ENCODE measurements at places on chromosomes 2 and 18.

DNA sequence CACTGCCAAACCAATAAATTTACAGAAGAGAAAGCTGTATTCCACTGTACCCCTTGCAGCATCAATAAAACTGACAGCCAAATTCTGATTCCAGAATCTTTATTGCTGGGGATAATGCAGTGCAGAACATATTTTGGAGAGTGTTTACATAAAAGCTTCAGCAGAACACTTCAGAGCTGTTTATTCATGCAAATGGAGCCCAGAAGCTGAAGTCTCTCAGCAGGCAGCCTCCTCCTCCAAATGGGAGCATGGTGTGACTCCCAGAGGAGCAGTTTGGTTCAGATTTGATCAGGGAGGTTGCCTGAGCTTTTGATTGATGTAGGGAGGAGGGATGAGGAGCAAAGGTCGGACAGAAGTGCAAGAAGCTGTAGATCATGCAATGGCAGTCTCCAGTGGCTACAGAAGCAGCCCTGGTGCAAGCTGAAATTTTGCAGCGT is 22.4 kb downstream of the LHCGR start:
- DNase-seq, result no peak

DNA sequence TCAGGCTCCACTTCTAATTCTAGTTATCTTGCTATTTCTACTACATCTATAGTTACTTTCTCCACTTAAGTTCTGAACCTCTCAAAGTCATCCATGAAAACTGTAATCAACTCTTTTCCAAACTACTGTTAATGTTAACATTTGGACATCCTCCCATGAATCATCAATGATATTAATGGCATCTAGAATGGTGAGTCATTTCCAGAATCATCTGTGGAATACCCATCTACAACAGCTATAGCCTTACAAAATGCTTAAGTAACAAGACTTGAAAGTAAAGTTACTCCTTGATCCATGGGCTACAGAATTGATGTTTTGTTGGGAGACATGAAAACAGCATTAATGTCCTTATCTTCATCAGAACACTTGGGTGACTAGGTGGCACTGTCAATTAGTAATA is 35.4 kb downstream of the BARD1 start:
- DNase-seq, result no peak

GRCh38 chr2:23492921-23493320 is 107.9 kb downstream of the KLHL29 start:
- peak; percentile 98 for DNase-seq

DNA sequence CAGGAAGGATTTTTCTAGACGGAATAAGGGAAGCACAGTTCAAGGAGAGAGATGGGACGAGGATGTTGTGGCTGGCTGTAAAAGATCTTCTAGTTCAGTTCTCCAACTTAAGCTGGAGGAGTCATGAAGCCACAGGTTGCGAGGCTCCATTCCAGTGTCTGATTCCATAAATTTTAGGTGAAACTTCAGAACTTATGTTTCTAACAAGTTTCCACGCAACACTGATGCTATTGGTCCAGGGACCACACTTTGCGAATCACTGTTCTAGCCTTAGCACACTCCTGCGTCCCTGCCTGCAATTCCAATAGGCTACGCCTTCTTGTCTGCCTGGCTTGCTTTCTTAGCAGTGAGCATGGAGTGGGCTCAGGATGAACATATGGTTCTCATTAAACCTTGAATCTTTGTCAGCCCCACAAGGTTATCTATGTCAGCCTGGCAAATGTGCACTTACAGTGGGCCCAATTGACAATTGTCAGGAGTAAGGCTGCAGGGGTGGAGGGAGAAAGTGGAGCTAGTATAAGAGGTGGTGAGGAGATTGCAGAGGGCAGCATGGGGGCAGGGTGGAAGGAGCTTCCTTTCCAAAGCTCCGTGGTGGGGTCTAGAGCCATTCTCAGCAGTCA is 438.1 kb upstream of the ST6GAL2 start:
- DNase-seq, result no peak

- DNase-seq, result no peak
Measured at GRCh38 chr2:239020541-239021041, 172.7 kb downstream of the TWIST2 start.

GRCh38 chr2:73035899-73036711 is 35.4 kb downstream of the SFXN5 start:
- no peak for DNase-seq

GRCh38 chr2:74387346-74387745 is 7.2 kb upstream of the DCTN1 start:
- DNase-seq, result no peak

- no peak for DNase-seq
Measured at GRCh38 chr18:35073186-35074105, 32.2 kb downstream of the MAPRE2 start.

DNA sequence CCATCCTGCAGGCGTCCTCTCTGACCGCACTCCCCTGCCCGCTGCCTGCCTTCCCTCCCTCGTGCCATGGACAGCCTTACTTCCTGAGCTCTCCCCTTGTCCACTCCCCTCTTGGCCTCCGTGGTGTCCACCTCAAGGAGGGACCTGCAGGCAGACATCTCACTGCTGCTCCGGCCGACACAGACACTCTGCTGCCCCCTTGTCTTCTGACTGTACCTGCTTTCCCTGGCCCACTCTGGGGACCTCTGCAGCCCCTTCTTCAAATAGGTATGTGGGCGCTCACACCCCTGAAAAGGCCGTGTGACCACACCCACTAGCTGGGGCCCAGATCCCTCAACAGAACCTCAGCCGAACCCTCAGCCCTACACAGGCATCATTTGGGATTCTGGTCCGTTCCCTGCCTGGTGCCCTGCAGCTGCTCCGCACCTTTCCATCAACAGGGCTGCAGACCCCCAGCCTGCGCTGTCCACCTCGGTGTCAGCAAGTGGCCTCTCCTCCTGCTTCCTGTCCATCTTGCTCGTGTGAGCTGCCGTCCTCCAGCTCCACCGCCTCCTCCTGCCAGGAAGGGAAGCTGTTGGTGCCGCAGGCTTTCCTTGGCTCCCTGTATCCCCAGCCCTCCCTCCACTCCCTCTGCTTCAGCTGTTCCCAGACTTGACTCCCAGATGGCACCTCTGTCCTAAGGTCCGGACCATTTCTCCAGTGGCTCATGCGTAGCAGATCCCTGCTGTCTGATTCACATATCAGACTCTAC is 94.1 kb downstream of the KLHL29 start:
- peak; percentile 27 for DNase-seq

DNA sequence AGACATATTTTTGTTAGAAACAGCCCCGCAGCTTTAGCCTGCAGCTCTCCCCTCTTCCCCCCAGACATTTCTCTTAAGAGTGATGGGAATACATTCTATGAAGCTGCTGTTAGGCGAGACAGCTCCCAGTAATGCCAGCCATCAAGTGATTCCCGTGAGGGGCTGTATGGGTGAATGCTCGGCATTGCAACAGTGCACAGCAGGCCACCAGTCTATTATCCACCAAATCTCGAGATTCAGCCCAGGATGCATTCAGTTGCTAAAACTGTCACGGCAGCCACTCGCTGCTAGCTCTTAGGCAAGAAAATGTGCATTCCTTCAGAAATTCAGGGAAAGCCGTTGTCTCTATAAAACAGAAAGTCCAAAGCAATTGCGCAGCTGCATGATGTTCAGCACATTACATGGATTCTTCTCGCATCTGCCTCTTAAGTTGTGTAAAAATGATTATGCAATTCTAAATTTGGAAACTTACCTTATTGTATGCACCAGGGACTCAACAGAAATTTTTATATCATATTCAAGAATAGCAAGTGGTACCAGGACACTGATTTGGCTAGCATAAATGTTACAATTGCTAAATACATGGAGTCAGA is 211.3 kb upstream of the ARL4C start:
- DNase-seq, result no peak

DNA sequence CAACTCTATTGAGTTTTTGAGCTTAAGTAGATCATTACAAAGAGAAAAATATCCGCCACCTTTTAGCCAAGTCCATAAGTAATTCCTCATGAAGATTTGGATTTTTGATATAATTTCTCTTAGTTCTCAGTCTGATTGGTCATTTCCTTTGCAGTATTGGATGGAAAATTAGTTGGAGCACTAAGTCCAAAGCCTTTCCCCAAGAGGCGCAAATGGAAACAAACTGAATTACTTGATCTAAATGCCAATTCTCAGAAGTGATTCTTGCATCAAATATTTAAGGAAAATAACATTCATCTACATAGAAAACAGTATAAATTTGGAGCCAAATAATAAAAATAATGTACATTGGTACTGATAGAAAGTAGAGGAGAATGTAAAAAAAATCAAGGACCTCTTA is 115.6 kb downstream of the CACNB4 start:
- no peak for DNase-seq

GRCh38 chr18:78722929-78723710 is 256.5 kb upstream of the SALL3 start:
- DNase-seq, result no peak

DNA sequence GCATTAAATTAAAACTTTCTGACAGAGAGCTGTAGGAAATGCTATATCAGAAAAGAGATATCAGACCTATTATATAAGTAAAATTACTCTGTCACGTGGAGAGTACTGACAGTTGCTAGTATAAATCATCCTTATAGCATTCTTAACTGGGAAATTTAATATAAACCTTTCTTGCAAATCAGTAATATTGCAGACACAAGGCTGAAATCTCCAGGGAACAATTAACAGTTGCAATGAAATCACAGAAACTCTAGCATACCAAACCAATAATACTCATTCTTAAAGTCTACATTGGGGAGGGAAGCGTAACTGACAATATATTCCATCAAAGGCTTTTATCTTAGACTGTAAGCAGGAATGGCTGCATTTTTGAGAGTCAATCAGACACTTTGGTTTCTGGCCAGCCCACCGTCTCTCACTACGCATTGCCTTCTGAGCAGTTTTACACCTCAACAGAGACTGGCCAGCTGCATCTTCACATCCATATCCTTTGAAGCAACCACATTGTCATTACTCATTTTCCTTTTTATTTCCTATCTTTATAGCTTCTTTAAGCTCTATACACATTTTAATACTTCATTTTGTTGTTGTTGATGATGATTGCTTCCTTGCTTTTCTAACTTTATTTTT is 536.0 kb upstream of the CDH2 start:
- no peak for DNase-seq

- no peak for DNase-seq
Measured at GRCh38 chr2:128752691-128753263, 434.1 kb upstream of the HS6ST1 start.

- no peak for DNase-seq
Measured at GRCh38 chr2:72278046-72278445, 130.4 kb upstream of the CYP26B1 start.

DNA sequence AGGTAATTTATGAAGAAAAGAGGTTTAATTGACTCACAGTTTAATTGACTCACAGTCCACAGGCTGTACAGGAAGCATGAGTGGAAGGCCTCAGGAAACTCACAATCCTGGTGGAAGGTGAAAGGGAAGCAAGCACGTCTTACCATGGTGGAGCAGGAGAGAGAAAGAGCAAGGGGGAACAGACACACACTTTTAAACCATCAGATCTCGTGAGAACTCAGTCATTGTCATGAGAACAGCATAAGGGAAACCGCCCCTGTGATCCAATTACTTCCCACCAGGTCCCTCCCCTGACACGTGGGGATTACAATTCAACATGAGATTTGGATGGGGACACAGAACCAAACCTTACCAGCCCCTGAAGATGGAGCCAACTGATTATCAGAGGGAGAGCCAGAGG is 11.2 kb upstream of the PUM2 start:
- no peak for DNase-seq

DNA sequence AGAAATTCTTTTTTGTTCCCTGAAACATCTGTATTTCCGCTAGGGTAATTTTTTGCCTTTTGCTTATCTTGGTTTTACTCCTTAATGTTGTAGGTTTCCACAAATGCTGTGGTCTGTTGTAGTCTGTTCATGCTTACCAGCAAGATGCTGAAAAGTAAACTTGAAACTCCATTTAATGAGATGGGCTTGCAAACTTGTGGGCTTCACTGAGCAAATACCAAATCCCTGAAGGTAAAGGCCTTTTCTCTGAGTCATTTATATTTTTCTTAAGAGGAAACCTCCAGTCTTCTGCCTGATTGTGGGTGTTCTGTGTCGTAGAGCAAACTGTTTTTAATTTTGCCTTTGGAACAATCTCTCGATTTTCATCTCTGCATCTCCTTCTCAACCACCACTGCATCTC is 9.3 kb downstream of the SP140 start:
- DNase-seq, result no peak

DNA sequence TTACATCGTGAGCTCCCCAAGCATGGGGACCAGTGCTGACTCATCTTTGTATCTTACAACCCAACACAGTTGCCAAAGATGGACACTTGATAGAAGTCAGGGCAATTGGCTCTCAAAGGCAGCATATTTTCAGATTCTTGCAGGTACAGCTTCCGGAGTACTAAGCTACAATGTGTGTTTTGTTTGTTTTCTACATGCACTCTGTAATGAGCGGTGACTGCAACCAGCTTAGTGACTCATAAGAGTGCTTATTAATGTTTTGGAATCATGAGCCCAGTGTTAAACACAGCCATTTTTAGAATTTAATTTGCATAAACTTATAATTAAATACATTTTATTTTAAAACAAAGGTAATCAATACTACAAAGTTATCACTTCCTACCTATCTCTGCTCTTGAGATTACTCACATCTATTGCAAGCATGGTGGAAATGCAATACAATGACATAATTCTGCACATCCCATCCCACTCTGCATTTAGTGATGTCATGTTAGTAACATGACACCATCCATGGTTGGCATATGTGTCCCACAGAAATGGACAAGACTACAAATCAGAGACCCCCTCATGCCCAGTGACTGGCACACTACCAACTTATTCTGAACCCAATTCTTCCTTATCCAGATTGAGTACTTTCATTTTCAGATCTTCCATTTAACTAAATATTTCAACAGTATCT is 399.8 kb upstream of the ST6GAL2 start:
- no peak for DNase-seq

GRCh38 chr2:28664120-28664842 is 87.3 kb upstream of the PPP1CB start:
- no peak for DNase-seq

DNA sequence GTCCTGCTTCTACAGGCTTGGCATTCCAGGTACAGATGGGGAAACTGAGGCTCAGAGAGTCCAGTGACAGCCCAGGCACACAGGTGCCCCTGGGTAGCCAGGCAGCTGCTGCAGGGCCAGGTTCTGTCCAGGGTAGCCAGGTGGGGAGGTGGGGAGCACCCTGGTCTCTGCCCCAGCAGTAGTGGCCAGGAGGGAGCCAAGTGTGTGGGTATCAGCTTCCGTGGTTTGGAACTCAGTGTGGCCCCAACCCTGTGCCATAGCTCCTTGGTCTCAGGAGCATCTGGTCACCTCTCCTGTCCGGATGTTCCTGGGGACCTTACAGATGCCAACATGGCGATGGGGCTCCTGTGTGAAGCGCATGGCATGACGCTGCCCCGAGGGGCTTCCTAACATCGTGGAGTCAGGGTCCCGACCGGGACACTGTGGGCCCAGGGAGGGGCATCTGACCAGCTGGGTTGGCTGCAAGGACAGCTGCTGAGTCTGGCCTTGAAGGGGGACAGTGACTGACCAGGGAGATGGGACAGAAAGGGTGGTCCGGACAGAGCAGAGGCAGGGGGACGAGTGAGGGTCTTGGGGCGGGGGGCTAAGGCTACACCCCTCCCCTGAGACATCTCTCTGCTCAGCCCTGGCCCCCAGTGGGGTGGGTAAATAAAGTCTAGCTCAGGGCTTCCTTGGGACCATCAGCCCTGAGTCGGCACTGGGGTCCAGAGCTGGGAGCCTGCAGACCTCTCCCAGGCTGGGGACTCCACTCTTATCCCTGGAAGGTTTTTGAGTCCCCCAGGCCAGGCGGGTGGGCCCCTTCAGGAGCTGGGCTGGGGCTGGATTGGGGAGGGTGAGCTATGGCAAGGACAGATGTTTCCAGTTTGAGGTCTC is 76.0 kb upstream of the SMAD7 start:
- DNase-seq, result no peak

Data from NCI-H2171 treated with DMSO at 0.1 percent for 48 hours (cell line).